ENCODE measurements at places on chromosomes 12 and 14. TPM values are rescaled to one million over a fixed set of nuclear protein-coding genes. Genes with fewer than 3 reads are reported as not detected.

- no peak for DNase-seq
These were observed 139.1 kb upstream of the PDZRN4 start for GRCh38 chr12:41049033-41049432.

DNA sequence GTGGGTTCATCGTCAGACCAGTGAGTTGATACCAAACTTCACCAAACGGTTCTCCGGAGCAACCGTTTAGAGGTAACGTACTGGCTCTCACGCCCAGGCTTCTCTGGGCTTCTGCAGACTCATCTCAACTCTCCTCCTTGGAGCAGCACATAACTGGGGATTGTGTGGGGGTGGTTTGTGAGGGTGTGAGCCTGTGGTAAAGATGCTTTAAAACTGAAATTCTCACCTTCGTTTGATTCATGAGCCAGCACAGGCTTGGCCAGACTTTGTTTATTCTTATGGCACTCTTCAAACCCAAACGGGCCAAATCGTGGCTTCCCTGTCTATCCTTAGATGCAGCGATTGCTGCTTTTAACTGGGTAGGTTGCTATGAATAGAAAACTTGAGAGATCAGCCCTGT is 121.3 kb downstream of the SAMD4A start:
- DNase-seq: no peak

- no peak for DNase-seq
These were observed 239.4 kb downstream of the PAWR start for GRCh38 chr12:79451365-79451764.

GRCh38 chr12:87931812-87932211 is 97.4 kb downstream of the C12orf50 start:
- DNase-seq: no peak

TPPP2 gene
- not detected for total RNA-seq
